Stimulated activated CD8-positive, alpha-beta memory T cell treated with anti-CD3 and anti-CD28 coated beads, Interleukin-4, amount 100 ng/mL, for 48 hours (primary cell): ENCODE measurements at places on chromosomes 13 and 19.

DNA sequence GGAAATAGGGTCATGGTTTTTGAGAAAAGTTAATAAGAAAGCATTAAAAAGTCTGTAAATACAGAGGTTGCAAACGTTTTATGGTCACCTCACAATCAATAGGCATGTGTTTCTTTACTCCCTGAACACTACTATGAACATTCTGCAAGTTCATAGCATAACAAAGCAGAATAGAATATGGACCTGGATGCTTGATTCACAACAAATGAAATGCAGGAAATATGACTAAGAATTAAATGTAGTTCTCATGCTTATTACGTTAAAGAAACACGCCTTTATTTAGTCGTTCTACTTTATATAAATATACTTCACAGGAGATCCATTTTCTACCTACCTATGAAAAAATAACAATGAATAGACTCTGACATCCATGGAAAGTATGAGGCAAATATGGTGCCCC lies 344.0 kb downstream of the KCTD12 start:
- DNase-seq, result no peak

DNA sequence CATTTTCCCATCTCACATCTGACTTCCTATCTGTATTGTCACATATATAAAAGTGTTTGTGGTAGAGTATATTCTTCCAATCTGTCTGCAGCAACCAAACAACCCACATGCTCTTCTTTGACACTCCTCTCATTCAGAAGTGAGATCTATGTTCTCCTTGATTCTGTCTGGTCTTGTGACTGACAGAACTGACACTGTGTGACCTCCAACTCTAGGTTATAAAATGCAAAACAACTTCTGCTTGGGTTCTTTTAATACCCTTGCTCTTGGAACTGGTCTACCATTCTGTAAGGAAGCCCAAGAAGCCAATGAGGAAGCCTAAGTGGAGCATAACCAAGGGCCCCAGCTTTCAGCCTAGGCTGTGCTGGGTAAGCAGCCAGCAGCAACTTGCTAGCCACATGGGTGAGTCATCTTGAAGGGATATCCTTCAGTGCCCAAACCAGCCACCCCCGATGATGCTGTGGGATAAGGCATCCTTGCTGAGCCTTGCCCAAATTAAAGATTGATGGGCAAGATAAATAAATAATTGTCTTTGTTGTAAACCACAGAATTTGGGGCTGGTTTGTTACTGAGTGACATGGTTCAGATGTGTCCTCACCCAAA lies 18.4 kb upstream of the ITM2B start:
- DNase-seq, result peak; percentile 44

- no peak for DNase-seq
Observed at GRCh38 chr13:29621051-29621800, 25.7 kb upstream of the SLC7A1 start.

- DNase-seq, result no peak
Observed at GRCh38 chr13:41462427-41462826, 5.1 kb downstream of the RGCC start.

DNA sequence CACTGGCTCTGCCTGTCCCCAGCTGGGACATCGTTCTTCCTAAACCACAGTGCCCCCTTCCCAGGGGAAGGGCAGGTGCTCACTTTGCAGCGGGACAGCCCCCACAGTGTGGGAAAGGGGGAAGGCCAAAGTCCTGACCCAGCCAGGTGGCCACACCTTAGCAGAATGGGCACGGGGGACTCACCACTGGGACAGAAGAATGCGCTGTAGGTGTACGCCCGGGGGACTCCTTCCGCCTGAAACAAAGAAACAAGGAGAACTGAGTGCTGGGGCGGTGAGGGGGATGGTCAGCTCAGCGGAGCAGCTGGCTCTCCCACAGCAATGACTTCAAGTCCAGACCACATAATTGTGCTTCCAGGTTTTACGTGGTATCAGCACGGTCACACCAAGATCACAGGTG lies 49.4 kb downstream of the F2RL3 start:
- DNase-seq, result no peak

- no peak for DNase-seq
Observed at GRCh38 chr13:113926951-113927660, 46.8 kb downstream of the C13orf46 start.

- DNase-seq, result peak; percentile 44
Observed at GRCh38 chr13:28574617-28575142, 79.8 kb upstream of the FLT1 start.

DNA sequence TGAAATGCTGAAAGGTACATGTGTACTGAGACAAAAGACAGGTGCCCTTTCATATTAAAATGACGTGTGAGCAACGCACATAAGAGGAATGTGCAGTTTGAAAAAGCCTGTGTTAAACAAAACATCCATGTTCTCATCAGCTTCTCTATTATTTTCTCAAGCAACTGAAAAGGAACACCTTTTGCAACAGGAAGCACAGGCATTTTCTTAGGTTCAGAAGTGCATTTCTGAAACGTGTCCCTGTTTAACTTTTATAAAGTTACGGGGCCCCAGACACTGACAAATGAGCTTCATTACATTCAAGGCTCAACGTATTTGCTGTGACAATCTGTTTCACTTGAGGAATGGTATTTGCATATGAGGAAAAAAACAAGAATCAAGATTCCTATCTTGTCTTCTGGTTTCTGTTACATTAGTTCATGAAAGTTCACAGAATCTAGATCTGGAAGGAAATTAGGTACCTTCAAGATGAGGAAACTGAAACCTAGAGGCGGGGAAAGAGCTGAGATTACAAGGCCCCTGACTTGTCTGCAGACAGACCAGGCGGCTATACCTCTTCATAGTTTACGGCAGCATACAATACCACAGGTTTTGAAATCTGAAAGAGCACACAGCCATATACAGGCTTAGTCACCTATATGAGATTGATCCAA lies 431.7 kb downstream of the KLF12 start:
- DNase-seq, result peak; percentile 37

GRCh38 chr13:26786651-26787295 lies 26.2 kb upstream of the GPR12 start:
- no peak for DNase-seq
